ENCODE measurements at places on chromosomes 6 and 20.

DNA sequence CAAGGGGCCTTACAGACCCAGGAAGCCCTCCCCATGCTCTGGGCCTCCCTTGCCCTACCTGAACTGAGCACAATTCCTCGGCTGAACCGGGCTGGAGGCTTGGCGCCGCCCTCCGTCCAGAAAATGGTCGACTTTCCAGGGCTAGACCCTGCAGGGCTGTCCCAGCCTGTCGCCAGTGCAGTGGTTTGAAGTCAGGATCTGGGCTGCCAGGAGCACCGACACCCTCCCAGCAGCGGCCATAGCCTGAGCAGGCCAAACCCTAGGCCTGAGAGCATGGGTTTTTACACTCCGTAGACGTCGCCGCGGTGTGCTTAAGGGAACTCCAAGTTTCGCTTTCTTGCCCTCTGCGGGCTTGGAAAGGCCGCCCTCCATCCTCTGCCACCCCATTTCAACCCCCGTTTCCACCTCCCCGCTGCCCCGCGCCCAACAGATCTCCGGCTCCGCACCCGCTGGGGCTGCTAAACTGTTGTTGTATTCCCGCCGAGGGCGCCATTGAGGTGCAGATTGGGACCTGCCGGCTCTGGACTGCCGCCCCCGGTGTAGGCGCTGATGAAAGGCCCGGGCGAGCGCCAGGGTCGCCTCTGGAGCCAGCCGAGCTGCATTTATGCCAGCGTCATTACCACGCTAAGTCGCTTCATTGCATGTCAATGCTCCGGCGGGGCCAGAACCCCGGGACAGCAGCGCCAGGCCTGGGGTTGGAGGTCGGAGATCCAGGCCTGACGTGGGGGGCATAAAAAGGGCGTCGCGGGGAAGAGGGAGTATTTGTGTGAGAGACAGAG, 2.2 kb upstream of the TFAP2A start:
- DNase-seq: no peak

DNA sequence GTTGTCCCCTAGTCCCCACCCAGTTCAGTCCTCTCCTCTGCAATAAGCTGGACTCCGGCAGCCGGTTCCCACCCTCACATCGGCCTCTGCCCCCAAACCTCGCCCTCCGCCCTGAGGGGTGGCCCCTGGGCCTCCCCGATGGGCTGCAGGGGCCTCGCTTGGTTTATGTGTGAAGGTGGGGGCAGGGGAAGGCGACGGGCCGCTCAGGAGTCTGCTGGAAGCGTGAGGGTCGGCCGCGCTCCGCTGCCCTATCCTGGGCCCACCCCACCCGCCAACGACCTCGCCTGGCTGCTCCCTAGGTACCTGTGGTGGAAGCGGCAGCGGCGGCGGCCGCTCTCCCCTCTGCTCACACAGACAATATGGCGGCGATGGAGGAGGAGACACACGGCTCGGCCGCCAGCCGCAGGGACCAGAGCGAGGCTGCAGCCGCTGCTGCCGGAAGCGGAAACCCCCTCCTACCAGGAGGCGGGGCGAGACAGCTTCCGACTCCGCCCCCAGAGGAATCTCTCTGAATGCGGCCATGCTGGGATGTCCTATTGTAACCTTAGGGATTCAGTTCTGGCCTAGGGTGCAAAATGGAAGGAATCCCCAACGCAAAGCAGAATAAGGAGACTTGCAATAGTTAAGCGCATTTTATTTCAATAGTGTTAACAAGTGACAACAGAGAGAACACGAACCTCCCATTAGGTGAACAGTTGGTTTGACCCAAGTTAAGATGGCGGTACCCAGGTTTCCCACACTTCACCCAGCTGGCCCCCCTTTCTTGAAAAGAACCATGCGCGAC, at the start of gene CSNK2A1:
Gene CSNK2A1 (minus strand): TSS at position 422 of the 784 bp plus-strand sequence. CDS start 35,239 bp downstream, outside the sequence.
- peak; percentile 94 for DNase-seq

DNA sequence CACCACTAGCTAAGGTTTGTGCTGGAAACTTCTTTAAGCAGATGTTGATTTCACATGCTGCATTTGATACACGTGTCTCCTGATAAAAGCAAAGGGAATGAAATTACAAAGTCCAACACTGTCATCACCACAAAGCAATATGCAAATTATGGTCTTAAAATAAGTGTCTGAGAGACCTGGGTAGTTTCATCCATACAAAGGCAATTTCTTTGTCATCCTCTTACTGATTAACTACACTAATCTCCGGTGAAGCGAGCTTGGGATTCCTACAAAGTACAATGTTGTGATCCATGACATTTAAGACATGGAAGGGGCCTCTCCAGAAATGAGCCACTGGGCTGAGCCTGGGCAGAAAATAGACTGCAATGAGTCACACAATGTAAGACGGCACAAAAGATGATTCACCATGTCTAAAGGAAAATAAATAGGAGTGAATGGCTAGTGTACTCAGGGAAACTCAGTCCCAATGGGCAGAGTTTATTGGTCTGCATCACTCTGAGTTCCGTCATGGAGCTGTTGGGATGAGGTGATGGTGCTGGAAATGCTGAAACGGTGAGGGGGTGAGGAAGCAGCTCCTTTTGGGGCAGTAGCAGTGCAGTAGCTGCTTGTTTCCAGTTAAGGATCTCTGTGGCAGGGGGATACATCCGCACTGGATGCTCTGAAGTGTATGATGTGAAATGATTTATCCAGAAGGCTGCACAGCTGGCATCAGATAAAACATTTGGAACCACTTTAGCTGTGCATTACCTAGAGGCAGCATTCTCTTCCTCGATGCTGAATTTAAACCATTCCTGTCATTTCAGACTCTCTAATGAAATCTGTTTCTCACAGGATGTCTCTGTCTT, 103.3 kb downstream of the IBTK start:
- no peak for DNase-seq

DNA sequence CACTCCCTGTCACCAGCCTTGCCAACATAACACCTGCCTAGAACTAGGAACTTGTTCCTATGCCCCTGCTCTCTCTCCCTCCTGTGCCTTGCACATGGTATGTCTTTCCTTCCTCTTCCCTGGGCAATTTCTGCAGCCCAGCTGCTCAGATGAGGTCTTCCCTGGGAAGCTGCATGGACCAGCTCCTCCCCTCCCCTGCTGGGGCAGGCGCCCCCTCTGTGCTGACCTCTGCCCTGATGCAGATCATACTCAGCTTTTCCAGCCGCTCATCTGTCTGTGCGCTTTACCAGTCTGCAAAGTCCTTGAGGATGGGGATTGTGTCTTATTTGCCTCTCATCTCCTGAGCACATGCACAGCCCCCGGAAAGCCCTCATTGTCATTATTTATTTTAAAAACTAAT, 161.8 kb downstream of the SCML4 start:
- no peak for DNase-seq

- DNase-seq: no peak
Observed at GRCh38 chr6:104828478-104828877, 31.2 kb downstream of the HACE1 start.

DNA sequence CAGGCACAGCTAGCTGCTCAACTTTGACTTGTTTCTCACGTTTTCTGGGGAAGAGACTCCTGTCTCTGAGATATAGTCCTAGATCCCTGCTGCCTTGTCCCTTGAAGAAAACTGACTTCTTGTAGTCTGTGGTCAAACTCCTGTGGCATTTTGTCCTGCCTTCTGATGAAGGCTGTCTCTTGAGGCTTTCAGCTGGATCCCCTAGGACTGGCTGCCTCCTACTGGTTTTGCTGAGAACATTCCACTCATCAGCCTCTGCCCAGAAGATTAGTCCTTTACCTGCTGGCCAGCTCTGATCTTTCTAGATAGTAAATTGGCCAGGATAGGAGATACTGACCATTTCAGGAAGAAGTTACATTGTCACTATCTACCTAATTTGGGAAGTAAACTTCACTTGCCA, 71.9 kb upstream of the CNR1 start:
- no peak for DNase-seq

- DNase-seq: no peak
Observed at GRCh38 chr20:6784210-6784631, 16.7 kb downstream of the BMP2 start.

DNA sequence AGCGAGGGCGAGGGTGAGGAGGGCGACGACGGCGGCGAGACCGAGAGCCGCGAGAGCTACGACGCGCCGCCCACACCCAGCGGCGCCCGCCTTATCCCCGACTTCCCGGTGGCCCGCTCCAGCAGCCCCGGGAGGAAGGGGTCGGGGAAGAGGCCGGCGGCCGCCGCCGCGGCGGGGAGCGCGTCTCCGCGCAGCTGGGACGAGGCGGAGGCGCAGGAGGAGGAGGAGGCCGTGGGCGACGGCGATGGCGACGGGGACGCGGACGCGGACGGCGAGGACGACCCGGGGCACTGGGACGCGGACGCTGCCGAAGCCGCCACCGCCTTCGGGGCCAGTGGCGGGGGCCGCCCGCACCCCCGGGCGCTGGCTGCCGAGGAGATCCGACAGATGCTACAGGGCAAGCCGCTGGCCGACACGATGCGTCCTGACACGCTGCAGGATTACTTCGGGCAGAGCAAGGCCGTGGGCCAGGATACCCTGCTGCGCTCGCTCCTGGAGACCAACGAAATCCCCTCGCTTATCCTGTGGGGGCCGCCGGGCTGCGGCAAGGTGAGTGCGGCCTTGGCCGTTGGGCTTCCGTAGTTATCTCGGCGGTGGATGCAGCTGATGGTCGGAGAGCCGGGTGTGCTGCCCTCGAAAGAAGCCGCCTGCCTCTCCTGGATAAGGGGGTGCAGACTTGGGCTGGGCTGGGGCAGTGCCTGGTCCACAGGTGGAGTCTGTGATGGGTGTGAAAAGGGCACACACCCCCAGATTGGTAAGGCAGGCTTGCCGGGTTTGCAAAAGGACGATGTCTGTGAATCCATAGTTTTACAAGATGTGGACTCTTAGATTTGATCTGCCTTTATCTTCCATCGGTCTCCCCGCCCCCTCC, 938 bp downstream of the WRNIP1 start:
- DNase-seq: no peak

DNA sequence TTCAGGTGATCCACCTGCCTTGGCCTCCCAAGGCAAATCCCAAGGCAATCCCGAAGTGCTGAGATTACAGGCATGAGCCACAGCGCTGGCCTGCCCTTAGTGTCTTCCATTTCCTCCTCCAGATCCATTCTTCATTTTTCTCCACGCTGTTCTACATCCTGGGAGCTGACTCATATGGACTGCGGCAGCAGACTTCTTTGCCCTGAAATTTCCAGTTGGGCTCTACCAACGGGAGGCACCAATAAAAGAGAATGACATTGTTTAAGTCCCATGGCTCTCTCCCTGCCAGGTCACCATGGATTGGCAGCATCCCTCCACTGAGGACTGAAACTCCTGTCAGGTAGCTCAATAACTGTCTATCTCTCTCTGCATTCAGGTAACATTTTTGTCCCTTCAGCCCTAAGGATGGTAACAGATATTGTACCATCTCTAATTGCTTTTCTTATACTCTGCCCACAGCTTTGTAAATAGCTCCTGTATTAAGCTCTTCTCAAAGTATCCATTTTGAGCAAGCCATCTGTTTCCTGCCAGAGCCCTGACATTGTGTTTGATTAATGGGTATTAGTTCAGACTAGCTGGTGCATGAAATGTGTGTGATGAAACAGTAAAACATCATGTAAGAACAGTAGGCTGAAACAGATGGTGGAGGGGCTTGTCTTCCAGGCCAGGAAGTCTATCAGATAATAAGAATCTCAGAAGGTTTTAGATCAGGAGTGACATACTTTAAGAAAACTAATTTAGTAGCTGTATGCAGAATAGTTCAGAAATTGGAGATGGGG, 3.6 kb downstream of the TBCC start:
- no peak for DNase-seq

- no peak for DNase-seq
Observed at GRCh38 chr20:53376021-53376420, 217.6 kb downstream of the ZNF217 start.

DNA sequence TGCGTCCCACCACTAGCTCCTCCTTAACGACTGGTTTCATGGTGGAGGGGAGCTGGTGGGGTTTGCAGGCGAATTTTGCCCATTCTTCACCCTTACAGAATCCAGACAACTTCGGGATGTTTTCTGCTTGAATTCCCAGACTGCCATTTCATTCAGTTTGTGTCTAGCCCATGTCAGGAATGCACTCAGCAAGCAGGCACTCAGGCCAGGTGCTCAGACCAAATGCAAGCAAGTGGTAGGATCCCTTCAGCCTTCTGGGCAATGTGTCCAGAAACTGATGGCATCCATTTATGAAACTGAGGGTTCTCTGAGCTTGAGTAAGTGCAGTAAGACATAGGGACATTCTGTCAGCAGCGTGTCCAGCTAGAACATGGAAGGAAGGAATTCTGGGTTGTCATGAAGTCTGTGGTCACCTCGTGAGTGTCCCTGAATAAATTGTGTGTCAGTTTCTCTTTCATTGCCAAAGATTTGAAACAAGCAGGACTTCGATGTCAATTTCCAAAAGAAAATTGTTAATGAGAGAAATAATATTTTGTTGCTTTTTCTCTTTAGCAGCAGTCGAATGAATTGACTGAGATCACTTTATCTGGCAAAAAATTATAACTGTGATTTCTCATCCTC, 21.8 kb upstream of the DACT2 start:
- no peak for DNase-seq

- DNase-seq: no peak
Observed at GRCh38 chr6:154086510-154086909, 47.5 kb downstream of the OPRM1 start.

GRCh38 chr20:40966103-40966502, 62.5 kb upstream of the TOP1 start:
- DNase-seq: no peak

- DNase-seq: no peak
Observed at GRCh38 chr6:42756722-42757121, 10.8 kb upstream of the TBCC start.

GRCh38 chr6:142765306-142765705, 179.7 kb downstream of the HIVEP2 start:
- DNase-seq: no peak

DNA sequence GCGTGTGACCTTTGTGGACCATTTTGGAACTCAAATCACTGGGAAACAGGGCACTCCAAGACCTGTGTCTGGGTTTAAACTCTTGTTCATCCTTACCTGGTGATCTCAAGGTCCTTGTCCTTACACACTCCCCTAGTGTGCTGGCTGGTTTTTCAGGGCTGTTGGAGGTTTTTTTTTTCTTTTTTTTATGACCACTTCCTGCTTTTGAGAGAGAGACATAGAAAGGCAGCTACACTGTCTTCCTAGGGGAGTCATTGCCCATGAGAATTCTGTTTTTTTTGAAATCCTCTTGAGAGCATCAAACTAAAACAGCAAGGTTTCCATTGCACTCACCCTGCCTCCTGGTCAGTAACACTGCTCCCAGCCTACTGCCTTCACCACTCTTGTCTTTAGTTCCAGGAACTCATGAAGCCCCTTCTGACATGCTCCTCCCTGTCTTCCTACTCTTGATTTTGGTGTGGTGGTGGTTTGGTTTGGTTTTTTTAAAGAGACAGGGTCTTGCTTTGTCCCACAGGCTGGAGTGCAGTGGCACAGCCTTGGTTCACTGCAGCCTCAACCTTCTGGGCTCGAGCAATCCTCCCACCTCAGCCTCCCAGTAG, 28.6 kb downstream of the PRPH2 start:
- DNase-seq: no peak

- no peak for DNase-seq
Observed at GRCh38 chr6:82738773-82739172, 326.9 kb downstream of the UBE3D start.

Data from caudate nucleus (tissue), 63 donors.